ENCODE measurements at places on chromosomes 2 and 18.

DNA sequence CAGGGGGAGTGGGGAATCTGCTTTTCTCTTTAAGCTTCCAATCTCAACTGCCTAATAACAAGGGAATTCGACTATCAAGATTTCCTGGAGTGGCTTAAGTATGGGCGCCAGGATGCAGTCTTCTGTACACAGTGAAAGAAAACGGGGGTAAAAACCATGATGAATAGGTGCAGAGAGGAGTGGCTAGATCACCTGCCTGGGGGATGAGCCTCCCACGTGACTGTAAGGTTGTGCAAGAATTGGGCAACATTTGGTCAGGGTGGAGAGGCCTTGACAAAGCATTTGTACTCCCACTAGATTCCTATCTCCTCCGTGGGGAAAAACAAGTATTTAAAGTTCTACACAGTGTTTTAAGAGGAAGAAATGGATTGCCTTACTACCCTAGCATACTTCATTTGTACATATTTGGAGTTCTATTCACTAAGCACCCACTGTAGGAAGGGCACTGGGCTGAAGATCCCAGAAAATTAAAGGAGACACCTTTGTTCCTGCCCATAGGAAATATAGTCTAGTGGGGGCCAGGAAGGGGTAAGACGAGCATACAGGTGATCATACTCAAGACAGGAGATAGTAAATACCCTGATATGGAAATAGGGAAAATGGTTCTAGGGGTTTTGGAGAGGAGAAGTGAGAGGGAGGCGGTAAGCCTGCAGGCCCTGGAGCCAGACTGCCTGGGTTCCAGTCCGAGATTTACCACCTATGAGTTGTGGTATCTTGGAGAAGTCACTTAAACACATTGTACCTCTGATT, 29.2 kb downstream of the EPAS1 start:
- no peak for DNase-seq

- no peak for DNase-seq
These were observed 670.3 kb upstream of the SALL3 start for GRCh38 chr18:78309307-78309706.

DNA sequence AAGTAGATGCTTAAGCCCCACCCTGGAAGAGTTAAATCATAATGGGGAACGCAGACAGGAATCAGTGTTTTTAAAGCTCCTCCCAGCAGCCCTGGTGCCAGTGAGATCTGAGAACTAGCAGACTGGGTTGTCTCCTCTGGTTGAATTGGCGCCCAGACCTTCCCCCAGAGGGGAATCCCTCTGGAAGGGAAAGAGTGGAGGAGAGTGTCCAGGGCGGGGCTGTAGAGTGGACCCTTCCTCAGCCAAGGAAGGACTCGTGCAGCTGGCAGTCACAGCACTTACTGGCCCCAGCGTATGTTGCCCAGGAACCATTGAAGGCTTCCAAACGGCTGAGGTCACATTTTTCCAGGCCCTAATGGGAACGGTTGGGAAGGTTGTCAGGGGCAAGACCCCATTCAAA, 62.5 kb downstream of the TGOLN2 start:
- no peak for DNase-seq

DNA sequence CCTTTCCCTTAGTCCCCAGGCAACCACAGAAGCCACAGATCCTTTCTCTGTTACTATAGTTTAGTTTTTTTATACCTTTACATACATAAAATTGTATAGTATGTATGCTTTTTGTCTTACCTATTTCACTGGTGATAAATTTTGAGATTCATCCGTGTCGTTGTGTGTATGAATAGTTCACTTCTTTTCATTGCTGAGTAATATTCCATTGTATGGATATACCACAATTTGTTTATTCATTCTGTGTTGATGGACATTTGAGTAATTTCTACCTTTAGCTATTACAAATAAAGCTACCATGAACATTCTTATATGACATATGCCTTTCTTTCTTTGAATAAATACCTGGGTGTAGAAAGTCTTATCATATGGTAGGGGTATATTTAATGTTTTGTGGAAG, 102.8 kb upstream of the CERS6 start:
- DNase-seq: no peak

GRCh38 chr2:232419245-232420072, 12.8 kb downstream of the ALPG start:
- DNase-seq: no peak

- DNase-seq: no peak
These were observed 94.9 kb downstream of the RND3 start for GRCh38 chr2:150392614-150393013.

DNA sequence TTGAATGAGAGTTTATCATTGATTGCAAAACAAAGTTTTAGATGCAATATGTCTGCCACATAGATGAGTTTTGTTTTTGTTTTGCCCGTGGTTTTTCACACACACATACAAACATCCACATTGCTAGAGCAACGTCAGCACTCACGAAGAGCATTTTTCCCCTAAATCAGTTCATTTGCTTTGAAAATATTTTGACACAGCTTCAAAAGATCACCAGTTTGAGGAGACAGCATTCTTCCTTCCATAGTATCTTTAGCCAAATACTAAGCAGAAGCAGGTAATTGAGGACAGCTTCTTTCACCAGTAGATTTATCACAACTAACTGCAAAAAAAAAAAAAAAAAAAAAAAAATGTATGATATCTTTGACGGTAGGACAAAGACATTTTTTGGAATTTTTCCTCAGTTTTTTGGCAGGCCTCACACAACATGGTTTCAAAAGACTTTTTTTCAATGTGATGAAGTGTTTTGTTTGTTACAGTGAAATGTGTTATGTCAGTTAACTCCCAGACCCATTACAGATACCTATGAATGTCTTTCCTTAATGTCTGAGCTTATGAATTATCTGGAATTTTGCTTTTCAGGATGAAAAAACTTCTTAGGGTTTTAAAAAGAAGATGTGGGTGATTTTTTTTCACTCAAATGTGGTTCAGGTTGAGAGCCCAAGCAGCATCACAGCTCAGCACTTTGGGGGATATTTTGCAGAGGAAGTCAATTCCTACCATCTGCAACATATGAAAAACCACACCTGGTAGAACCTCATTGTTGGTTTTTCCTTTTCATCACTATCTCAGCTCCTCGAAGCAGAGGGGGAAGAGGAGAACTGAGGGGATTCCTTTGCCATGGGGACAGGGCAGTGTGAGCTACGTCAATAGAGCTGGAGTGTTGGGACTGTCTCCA, 31.6 kb downstream of the AOX1 start:
- no peak for DNase-seq

DNA sequence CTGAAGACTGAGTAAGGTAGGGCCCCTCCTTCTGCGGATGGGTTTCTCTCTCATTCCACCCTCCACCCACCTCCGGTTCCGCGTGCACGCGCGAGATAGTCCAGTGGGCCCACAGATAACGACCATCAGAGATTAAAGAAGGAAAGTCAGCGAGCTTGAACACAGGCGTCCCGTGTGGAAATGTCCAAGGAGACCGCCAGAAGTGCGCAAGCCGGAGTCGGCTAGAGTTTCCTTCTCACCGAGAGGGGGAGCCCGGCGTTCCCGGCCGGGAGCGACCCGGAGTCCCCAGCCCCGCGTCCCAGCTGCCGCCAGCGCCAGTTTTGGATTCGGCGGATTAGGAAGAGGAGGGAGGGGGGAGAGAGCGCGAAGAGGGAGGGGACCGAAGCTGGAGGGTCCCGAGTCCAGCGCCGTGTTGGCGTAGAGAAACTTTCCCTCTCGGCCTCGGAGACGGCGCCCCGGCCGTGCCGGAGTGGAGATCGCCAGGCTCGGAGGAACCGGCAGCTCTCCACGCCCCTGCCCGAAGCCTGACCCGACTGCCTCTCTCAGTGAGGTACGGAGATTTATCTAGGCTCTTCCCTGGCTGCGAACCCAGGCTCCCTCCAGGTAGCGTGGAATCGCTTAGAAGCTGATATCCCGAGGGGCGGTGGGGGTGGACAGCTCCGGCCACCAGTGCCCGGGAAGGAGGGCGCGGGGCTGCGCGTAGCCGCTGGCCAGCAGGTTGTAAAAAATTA, at the start of gene GULP1:
TSS of gene GULP1 (plus strand) at position 258 of the 731 bp plus-strand sequence. CDS start 185,829 bp downstream, outside the sequence.
- peak; percentile 27 for DNase-seq

DNA sequence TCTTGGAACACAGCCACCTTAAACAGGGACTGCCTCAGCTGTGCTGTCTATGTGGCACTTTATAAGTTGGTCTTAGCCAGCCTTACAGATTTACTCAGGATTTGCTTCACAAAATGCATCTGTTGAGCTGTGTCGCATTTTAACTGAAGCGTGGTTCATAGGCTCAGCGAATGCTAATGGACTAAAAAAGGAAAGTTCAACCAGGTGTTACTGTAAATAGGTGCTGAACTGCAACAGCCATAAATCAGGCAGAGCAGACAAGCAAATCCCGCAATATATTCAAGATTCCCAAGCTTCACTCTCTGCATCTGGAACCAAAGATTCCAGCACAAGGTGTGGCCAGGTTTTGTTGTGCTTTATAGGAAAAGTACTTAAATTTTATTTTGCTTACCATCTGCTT, 130.0 kb downstream of the EPHA4 start:
- DNase-seq: no peak

GRCh38 chr2:182792441-182792840, 74.0 kb downstream of the FRZB start:
- no peak for DNase-seq

DNA sequence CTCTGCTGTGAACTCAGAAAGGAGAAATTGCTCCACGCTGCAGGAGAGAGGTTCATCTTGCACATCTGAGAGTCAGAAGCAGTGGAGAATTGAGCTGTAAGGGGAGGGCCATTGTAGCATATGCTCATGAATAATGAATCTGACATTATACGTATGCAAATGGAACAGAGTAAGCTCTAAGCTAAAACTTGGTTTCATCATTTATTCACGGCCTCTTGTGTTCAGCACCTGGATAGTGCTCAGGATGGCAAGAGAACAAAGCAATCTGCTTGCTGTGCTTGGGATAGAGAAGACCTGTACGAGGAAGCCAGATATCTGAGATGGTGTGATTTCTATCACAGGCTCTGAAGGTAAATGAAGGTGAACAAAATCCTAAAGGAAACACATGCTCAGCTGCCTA, 87.9 kb upstream of the GCFC2 start:
- DNase-seq: no peak

DNA sequence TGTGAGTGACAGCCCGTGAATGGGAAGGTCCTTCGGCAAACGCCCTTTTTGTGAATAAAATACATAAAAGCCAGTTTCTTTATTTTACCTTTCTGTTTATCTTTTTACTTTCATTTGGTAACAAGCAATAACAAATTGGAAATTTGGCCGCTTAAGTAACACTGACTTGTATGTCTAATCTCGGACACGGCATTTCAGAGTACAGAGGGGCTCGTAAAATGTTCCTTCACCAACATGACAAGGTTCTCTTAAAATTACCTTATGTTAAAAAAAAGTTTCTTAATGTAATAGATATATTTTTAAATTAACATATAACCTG, 558 bp upstream of the NEMP2 start:
- no peak for DNase-seq

DNA sequence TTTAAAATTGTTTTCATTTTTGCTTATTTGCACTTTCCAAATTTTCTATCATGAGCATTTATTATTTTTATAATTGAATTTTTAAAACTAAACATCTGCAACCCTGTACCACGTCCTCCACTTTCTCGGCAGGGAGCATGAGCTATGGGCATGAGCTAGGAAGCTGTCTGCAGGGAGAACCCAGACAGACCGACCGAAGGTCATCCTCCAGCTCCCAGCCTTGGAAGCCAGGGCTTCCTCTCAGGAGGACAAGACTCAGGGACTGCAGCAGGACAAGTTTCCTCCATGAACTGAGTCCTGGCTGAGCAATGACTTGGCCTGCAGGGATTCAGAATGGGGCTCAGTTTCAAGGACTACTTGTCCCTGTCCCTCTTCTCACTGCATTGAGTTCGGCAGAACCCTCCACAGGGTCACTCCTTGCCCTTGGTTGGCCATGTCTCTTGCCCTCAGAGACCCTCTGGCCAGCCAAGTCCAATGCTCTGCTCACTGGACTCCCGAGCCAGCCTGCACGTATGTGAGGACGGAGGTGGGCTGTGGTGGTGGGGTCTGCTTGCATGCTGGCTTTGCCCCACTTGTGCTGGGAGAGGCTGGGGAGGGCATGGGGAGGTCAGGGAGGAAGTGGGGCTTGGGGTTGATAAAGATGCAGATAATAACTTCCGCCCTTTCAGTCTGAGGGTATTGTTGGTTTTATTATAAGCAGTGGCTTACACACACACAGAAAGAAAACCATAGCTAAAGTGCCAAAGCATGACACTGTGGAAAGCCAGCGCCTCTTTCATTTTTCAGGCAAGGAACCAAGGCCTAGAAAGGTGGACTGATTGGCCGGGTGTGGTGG, 6.6 kb downstream of the NMUR1 start:
- no peak for DNase-seq

DNA sequence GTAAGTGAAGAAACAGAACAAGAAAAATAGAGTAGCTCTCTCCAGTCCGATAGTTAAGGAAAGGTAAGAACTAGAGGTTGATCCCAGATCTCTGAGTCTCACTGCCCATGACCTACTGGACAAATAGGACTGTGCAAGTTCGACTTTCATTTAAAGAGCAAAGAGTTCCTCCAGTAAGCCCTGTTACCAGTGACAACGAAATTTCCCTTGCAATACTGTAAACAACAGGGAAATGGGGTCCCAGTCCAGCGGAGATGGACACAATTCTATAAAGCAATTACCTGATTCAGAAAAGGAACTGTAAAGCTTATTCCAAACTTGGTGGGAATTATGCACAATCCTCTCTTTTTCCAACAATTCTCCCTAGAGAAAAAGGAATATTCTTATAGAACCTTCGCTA, 65.9 kb downstream of the XDH start:
- DNase-seq: no peak

DNA sequence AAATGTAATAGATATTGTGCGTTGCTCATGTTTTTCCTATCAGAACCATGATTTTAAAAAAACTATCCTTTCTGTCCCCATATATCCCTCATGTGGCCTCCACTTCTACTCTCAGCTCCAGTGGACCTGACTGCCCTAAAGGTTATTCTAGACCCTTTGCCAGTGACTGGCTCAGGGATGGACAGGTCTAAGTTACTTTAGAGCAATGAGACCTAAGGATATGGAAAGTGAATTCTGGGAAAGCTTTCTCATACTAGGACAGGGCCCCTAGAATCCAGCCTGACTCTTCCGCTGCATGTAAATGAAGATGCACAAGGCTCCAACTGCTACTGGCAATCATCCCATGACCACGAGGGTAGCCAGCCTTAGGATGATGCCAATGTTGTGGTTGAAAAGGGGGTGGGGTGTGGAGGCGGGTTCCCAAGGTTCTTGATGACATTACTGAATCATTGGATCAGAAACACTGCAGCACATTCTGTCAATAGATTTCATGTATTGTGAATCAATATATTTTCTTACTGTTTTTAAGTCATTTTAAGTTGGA, 21.3 kb downstream of the C2orf69 start:
- DNase-seq: peak; percentile 84

DNA sequence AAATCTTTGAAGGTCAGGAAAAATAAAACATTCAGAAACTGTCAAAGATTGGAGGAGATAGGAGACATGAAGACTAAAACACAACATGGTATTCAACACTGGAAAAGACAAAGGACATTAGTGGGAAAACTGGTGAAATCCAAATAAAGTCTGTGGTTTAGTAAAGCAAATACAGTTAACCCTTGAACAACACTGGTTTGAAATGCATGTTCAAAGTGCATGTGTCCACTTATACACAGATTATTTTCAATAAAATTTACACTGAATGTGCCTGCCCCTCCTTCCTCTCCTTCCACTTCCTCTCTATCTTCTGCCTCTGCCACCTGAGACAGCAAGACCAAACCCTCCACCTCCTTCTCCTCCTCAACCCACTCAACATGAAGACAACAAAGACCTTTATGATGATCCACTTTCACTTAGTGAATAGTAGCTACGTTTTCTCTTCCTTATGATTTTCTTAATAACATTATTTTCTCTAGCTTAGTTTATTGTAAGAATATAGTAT, 14.5 kb downstream of the OLA1 start:
- DNase-seq: no peak

GRCh38 chr2:177296040-177296439, 31.5 kb upstream of the NFE2L2 start:
- DNase-seq: no peak
